ENCODE measurements at places on chromosomes 4 and X.

- DNase-seq = no peak
Observed at GRCh38 chr4:39037491-39037825, 5.2 kb upstream of the TMEM156 start.

- no peak for DNase-seq
Observed at GRCh38 chrX:94401426-94401825, 727.4 kb downstream of the FAM133A start.

- DNase-seq = no peak
Observed at GRCh38 chr4:139028191-139028661, 12.6 kb downstream of the NOCT start.

DNA sequence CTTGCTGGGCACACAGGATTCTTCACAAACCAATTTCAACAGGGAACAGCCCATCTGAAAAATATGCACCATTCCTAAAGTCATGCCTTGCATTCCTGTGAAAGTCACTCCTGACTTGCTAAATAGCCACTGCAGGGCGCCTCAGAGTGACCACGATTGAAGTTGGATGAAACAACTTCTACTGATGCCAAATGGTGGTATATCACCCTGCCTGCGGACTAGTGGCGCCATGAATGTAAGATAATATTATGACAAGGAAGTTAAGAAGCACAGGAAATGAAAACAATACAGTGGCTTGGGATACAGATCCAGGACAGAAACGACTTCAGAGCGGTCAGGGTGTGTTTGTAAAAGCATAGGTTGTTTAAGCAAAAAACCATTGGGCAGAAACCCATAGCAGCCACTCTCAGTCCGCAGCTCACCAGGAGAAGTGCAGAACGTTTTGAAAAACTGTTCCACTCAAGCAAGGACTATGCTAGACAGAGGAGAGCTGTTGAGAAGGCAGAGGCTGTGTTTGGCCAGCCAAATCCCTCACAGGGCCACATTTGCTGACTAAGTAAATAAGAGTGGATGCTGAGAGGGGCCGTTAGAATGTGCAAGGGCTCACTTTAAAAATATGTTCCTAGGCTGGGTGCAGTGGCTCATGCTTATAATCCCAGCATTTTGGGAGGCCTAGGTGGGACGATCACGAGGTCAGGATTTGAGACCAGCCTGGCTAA is 250.4 kb downstream of the PTTG2 start:
- DNase-seq = no peak

DNA sequence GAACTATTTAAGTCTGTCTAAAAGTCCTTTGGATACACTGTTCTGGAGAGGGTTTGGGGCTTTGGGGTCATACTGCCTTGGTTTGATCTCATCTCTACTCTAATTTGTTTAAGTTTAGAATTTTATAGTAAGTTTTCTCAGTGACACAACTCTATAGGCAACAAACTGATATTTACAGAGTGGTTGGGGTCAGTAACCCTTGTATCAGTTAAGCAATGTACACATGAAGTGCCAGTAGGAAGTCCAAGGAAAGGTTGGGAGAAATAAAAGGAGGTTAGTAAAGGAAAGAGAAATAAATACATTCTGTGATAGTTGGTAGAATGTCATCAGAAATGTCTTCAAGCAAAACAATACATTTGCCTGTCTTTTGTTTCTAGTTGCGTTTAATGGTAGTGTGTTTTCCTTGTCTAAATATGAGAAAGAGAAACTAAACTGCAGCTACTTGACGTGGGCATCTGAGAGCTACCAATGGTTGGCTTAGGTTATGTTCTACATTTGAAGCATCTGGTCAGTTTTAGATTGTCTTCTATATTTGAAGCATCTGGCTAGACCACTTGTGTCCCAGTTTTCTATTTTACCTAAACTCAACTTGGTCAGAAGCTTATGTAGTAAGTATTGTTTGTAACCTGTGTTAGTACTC is 6.9 kb downstream of the ATP7A start:
- no peak for DNase-seq

DNA sequence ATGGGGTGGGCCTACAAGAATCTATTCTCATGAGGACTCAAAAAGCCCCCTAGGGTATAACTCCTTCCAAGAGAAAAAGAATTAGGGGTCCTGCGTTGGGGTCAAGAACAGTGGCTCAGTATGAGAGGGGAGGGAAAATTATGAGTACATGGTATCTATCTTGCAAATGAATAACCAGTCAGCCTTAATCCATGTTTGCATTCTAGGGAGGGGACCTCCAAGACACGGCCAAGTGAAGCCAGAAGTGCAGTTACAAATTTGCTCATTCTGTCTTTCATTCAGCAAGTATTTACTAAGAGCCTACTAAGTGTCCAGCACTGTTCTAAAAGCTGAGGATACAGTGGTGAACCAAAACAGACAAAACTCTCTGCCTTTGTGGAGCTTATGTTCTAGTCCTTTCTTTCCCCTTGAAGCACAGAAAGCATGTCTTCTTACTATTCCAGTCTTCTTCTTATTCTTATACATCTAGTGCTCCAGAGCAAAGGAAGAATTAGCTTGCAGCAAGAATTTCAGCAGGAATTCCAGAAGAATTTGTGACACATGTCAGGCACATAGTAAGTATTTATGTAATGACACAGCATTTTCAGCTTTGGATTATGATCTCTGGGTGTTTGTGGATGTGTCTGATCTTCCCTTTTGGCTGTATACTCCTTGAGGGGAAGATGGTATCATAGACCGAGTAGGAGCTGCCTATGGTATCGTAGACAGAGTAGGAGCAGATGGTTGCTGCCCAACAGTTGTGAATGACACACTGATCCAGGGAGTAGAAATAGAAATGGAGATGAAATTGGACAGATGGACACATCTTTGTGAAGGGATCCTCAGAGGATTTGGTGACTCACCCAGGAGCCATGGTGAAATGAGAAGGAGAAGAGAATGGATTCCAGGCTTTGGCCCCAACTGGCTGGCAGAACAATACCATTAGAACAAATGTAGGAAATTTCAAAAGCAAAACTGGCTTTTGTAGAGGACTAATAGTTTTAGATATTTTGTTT is 75.9 kb downstream of the COQ2 start:
- no peak for DNase-seq

DNA sequence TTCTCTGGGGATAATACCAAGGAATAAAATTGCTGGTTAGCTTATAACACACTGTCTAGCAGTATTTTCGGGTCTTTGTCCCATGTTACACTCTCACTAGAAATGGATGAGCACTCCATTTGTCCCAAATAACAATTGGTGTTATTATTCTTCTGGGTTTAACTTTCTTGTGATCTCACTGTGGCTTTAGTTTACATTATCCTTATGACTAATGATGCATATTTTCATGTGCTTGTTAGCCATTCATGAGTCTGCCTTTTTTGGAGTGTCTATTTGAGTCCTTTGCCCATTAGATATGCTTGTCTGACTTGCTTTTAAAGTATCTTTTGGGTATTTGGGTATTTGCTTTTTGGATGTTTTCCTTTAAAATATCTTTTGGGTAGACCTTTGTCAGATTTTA is 372.9 kb upstream of the TENM3 start:
- DNase-seq = no peak

GRCh38 chr4:88735564-88735963 is 37.9 kb upstream of the NAP1L5 start:
- no peak for DNase-seq

Data from NCI-H526 treated with DMSO at 0.1 percent for 48 hours (cell line).